ENCODE measurements at places on chromosomes 7 and 10.
A peak's percentile ranks its signal among the peaks of the same experiment; 100 is the strongest.

DNA sequence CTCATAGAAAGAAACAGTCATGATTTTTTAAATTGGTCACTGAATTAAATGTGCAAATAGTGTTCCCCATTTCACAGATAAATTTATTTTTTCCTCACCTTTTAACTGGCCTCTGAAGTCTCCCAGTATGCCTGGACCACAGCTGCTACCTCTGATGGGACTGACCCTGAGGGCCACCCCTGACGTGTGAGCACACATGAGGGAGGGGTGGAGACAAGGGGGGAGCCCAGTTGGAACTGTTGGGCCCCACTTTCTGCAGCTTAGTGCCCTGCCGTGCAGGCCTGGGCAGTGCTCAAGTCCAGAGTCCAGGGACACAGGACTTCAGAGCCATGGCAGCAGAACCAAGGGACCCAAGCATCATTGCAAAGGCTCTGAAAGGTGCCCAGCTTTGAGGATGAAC, 243.9 kb downstream of the GRID1 start:
- no peak for DNase-seq

- no peak for DNase-seq
These were observed 132.5 kb downstream of the IMMP2L start for GRCh38 chr7:111429781-111430180.

GRCh38 chr7:84412161-84412969, 217.8 kb upstream of the SEMA3A start:
- DNase-seq, result peak; percentile 29

DNA sequence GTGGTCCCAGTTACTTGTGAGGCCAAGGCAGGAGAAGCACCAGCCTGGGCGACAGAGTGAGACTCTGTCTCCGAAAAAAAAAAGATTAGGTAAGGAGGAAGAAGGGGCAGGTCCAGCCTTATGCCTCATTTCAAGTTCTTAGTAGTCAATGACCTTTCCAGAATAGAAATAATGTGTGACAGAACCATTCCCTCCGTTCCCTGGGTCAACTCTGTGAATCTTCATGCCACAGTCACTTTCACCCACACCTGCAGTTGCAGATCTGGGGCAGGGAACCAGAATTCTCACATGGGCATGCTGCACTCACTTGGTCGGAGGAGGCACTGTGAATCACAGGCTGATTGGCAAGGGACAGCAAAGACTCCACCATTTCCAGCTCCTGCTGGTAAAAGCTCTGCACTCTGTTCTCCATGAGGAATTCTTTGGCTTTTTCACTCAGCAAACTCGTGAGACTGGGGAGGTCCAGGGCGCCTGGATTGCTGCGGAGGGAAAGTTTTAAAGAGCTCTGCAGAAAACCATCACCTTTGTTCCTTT, 20.7 kb downstream of the STN1 start:
- no peak for DNase-seq

GRCh38 chr10:91006001-91006751, 85.3 kb upstream of the ANKRD1 start:
- peak; percentile 47 for DNase-seq

GRCh38 chr10:34181553-34182300, 633.4 kb downstream of the PARD3 start:
- peak; percentile 40 for DNase-seq

- no peak for DNase-seq
These were observed 149.7 kb downstream of the CELF2 start for GRCh38 chr10:11167233-11167966.

GRCh38 chr10:68606918-68607317, 46.8 kb downstream of the TET1 start:
- no peak for DNase-seq

- DNase-seq, result no peak
These were observed 128.5 kb downstream of the PTEN start for GRCh38 chr10:87991946-87992345.

- DNase-seq, result no peak
These were observed 136.0 kb upstream of the WNT16 start for GRCh38 chr7:121192834-121193233.

DNA sequence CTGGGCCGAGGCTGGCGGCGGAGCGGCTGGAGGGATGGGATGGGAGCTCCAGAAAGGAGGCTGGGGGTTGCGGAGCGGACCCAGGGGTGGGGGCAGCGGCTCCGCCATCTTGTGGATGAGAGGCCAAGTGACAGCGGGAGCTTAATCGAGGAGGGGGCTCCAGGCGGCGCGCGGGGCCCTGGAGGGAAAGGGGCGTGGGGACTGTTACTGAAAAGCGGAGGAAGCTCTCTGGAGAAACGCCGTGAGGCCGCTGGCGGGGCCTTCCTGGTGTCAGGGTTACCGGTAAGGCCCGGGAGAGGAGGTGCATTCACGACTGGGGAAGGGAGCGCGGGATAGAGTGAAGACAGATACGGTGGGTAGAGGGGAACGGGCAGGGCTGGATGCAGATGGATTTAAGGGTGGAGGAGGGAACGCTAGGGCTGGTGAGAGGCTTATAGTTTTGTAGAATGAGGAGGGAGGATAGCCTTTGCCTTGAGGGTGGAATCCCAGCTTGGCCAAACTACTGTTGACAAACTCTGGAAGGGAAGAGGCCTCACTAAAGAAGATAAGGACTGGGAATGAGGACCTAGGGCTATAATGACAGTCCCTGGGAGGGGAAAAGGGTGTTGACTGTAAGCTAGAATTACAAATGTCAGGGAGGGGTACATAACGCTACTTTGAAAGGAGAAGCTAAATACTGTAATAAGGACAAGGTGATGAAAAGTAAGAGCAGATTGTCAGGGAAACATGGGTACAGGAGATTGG, 535 bp downstream of the BTRC start:
- DNase-seq, result peak; percentile 87

GRCh38 chr7:138324941-138325340, 135.1 kb upstream of the TRIM24 start:
- no peak for DNase-seq

Data from mesendoderm (in vitro differentiated cells).